ENCODE measurements at places on chromosomes 16 and 17. TPM values are rescaled to one million over a fixed set of nuclear protein-coding genes. Genes with fewer than 3 reads are reported as not detected.

PNMT gene
- total RNA-seq, result 0.53 TPM

FBXO39 gene
- total RNA-seq, result 0.05 TPM

HYDIN gene
- total RNA-seq, result 0.32 TPM

ZG16 gene
- total RNA-seq, result not detected

SGCA gene
- total RNA-seq, result 0.54 TPM

PITPNM3 gene
- total RNA-seq, result 1.5 TPM

IGF2BP1 gene
- 95.2 TPM for total RNA-seq

KRT16 gene
- total RNA-seq, result 1.5 TPM

Measured in A549 treated with dexamethasone at 1 μM for 4 hours (cell line).